Lung microvascular endothelial cell (primary cell): ENCODE measurements at places on chromosomes 6 and 20. TPM values are rescaled to one million over a fixed set of nuclear protein-coding genes. Genes with fewer than 3 reads are reported as not detected.

DNA sequence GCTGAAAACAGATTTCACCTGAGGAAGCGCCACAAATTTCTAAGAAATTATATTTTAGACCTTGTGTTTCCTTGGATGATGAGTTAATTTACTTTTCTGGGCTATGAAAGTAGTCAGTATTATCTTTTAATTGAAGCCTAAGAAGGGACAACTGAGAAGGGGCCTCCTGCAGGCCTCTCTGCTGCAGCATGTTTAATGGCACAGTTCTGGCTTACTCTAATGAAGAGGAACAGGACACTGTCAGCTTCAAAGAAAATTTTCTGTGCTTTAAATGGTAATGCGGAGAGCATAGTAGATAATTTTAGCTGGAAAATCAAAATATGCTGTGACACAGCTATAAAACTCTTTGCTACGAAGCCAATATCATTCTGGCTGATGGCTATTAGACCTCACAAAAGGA, 167.4 kb downstream of the HDGFL1 start:
- DNase-seq = no peak

- peak; percentile 71 for DNase-seq
Measured at GRCh38 chr6:39361657-39362486, 39.4 kb upstream of the KCNK16 start.

GRCh38 chr6:51550243-51550642, 537.2 kb downstream of the PKHD1 start:
- DNase-seq = no peak

DNA sequence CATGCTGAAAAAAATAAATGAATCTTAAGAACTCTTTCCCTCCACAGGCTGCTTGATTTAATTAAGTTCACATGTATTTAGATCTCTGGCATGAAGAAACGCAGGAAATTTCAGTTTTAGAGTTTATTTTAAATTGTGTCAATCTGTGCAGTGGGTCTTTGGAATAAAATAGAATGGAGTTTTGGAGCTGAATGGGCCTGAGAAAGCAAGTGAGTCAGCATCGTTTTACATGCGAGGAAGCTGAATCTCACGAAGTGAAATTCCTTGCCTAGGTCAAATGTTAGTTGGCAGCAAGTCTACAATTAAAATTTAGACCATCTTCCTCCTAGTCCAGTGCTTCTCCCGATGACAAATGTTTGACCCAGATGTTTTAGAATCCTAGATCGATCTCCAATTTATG, 22.4 kb downstream of the MAP7 start:
- DNase-seq = no peak

DNA sequence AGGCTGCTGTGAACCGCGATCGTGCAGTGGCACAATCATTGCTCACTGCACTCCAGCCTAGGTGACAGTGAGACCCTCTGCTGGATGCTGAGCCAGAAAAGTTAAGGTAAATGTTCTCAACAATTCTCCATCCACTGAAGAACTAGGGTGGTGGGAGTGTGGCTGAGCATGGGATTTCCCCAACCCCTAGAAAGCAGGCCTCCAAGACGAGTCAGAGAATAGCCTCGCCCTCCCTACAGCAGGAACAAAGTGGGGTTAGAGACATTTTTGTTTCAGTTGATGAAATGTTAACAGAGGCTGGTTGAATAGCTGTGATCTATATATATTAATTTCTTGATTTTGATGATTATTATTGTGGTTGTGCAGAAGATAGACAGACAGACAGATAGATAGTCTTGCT, 6.1 kb upstream of the ALDH8A1 start:
- no peak for DNase-seq

- DNase-seq = no peak
Measured at GRCh38 chr20:25280051-25280573, 32.2 kb downstream of the PYGB start.

- no peak for DNase-seq
Measured at GRCh38 chr6:23620911-23621401, 505.1 kb upstream of the NRSN1 start.

GRCh38 chr6:44804546-44805159, 417.1 kb downstream of the CDC5L start:
- no peak for DNase-seq

DNA sequence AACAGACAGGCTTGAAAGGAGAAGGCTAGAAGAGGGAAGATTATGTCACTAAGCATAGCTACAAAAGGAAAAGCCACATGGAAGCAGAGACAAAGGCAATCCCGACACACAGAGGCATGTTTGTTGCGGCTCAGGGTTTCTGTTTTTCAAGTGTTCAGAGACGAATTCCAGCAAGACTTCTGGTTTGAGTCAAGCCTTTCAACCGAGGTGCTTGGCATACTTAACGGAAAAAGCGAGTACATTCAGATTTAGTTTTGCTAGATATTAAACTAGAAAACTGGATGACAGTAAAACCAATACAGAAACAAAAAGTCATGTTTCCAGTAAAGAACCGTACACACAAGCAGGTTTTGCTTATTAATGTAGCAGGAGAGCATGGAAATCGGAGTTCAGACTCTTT, 27.2 kb downstream of the MCUR1 start:
- DNase-seq = no peak

DNA sequence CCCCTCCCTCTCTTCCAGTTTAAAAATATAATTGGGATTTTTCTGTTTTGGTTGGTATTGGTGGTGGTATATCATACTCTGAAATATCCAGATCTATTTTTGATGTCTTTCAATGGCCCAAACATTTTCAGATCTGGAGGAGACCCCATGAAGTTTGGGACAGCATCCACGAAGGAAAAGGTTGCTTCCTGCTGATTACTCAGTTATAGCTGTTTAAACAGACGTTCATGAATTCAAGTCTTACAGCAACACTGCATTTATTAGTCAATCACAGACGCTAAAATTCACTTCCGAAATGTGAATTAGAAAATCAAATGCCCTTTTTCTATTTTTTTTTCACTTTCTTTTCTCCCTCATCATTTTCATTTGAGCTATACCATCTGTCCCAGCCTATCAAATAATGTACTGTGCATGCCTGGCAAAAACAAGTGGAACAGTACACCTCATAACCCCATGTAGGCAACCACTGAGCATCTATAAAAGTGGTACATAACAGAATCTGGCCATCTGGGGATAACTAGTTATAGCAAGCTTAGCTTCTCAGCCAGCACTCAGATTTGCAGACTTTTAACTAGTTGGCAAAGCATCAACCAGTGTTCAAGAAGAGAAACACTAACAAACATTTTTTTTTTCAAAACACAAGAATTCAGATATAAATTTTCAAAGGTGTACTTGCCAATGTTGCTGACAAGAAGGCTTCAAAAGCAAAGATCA, 124.5 kb downstream of the HIVEP2 start:
- no peak for DNase-seq

DNA sequence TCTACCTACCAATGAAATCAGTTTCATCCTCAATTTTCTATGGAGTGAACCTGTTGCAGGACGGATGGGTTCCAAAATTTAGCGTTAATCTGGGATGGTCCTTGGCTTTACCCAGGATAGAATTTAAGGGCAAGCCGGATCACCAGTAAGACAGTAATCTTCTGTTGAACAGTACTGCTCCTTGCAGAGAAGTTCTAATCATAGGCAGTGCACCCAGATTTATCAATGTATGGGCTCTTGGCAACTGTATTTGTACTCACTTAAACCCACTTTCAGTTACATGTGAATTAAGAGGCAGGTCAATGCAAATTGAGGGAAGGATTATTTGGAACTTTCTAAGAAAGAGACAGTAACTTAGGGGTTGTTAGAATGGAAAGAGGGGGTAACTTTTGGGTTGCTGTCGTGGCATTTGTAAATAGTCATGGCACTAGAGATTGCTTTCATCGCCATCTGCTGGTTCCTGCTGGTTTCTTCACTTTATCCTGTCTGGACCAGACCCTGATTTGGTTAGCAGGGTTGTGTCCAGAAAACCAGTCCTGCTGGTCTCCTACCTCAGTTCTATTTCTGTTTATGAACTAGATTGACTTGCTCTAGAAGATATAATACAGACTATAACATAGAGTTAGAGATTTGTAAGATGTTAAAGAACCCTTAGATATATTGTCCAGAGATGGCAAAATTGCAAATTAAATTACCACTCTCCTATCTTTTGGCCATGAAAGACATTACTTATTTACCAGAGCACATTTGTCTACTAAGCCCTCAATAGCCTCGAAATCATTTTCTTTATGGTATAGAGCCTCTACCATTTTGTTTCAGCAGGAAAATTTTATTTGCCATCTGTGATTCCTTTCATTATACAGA, 646.3 kb downstream of the UTRN start:
- peak; percentile 38 for DNase-seq

DNA sequence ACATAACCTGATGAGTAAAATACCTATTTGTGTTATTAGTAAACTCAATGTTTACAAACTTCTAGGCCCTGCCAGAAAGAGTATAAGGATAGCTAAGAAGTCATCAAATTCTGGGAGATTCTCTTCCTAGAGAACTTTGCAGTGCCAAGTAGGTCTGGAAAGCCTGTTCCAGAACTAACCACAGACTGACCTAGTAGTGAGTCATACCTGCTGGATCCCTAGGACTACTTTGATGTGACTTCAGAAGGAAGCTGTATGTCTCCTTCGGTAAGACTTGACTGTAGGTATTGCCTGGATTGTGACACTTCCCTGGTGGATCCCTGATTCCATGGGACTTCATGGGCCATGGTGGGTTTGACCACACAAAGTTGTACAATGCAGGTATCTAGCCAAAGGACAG, 131.7 kb downstream of the DNAH8 start:
- DNase-seq = no peak

DNA sequence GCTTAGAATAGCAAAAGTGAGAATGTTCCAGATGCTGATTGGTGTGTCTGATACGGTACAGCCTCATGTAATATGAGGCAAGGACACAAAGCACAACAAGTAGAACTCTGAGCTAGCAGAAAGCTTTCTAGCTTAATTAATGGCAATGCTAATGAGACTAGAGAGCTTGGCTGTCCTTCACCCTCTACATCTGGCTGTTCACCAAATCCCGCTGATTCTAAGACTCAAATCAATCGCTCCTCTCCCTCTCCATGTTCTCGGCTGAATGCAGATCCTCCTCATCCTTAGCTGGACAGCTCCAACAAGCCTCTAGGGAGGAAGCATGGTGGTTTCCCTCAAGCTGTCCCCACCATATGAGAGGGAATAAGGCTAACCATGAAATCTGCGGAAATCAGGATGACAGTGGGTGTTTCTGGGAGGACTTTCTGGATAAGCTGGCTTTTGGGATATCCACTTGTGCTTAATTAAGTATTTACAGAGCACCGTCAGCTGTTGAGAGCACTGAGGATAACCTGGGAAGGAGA, 128.9 kb downstream of the FOXC1 start:
- DNase-seq = no peak

DNA sequence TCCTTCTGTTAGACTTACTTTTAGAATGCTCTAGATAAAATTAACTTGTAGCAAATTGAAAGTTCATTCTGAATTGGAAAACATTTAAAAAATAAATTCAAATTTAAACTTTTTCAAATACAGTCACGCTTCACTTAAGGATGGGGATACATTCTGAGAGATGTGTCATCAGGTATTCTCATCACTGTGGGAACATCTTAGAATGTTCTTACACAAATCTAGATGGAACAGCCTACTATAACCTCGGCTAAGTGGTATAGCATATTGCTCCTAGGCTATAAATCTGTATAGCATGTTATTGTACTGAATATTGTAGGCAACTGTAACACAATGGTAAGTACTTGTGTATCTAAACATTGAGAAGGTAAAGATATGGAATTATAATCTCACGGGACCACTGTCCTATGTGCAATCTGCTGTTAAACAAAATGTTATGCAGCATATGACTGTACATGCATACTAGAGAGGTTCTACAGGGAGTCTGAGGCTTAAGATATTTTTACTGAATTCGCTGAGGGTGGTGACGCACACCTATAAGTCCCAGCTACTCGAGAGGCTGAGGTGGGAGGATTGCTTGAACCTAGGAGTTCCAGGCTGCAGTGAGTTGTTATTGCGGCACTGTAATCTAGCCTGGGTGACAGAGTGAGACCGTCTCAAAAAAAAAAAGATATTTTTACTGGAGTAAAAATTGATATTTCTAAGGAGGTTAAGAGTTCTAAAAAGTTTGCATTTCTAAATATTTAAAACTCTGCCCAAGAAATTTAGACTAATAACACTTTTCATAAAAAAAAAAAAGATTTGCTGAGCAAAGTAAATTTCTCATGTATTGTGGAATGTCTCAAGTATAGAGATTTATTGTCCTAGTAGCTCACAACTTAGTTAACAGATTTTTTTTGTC, 87.3 kb upstream of the TULP1 start:
- no peak for DNase-seq

DNA sequence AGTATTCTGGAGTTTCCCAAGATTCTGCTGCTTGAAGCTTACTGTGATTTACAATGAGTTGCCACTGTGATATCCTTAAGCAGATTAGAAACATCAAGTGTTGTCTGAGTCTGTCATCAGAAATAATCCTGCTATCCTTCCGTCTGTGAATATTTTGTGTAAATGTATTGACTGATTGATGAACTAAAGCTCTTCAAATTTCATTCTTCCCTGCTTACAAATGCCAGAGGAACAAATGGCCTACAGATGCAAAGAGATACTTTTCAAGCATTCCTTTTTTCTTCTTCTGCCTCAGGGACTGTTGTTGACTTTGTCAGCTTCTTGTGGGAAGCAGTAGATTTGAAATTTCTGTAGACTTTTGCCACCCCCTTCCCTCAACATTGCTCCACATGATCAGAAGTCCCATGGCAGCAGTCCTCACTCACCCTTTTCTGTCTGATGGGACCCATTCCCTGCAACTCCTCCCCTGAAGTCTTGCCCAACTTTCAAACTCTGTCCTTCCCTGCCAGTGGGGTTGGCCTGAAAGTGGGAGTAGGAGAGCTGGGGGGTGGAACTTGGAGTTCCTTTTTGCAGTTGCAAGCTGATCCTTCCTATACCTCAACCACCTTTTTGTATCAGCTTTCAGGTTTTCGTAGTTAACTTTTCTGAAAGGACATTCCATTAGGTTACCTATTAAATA, 38.5 kb upstream of the MLIP start:
- DNase-seq = no peak

DNA sequence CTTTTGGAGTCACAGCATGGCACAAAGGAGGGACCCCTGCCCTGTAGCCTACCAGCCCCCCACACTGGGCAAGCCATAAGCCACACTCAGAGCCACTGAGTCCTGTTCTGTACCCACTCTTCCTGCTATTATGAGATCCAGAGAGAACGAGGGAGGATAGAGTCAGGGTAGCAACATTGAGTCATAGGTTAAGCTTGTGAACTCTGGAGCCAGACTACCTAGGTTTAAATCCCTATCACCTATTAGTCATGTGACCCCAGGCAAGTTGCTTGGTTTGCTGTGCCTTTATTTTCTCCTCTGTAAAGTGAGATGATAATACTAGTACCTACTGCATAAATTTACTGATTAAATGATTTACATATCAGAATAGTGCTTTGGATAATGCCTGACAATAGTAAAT, 540 bp downstream of the CNBD2 start:
- no peak for DNase-seq

- DNase-seq = no peak
Measured at GRCh38 chr6:93759190-93759589, 339.8 kb upstream of the EPHA7 start.

GRCh38 chr6:44833248-44833647, 445.7 kb downstream of the CDC5L start:
- DNase-seq = no peak

The HLA-DRA gene
- not detected in 2 replicates for total RNA-seq

The PAK5 gene
- total RNA-seq = not detected in 2 replicates

The CD40 gene
- 2.2 and 18.1 TPM in 2 replicates for total RNA-seq

The TBXT gene
- not detected in 2 replicates for total RNA-seq

The RBBP8NL gene
- not detected in 2 replicates for total RNA-seq

The SRSF6 gene
- total RNA-seq = 32.7 and 38.9 TPM in 2 replicates

The ERVFRD-1 gene
- under 0.01 TPM in 1 of 2 replicates, not detected in the other for total RNA-seq

The GJA1 gene
- total RNA-seq = 363 and 693 TPM in 2 replicates
